ENCODE measurements at places on chromosomes 2 and 18.

DNA sequence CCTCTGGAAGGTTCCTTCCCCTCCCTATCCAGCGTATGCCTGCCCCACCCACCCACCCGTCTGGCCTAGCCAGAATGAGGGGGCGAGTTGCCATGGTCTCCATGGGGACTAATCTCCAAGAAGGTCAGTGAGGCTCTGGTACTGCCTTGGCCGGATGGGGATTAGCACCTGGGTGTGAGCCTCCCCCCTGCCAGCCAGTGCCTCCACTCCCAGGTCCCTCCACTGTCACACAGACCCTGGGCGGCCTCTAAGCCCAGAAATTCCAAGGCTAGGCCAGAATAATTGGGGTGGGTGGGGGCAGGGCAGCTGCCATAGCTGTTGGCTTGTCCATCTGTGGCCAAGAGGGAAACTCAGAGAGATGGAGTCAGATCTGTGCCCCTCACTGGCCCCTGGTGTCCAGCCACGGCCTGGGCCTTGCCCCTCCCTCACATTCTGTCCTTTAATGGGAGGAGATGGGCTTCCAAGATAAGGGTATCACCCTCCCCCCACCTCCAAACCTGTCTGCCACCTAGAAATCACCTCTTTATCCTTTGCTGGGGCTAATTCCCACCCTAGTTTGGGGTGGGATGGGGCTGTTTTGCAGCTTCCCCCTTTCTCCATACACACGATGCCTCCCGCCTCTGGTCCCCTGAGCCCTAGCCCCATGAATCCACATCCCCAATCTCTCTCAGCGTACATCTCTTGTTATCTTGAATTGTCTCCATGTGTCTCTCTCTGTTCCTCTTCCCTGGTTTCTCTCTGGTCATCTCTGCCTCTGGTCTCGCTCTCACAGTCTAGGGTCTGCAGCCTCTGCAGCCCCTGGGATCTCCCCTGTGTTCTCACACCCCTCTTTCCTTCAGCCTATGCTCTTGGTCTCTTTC lies 6.0 kb upstream of the CRYBA2 start:
- no peak for DNase-seq

- DNase-seq: no peak
Measured at GRCh38 chr2:139293992-139294548, 513.9 kb upstream of the NXPH2 start.

DNA sequence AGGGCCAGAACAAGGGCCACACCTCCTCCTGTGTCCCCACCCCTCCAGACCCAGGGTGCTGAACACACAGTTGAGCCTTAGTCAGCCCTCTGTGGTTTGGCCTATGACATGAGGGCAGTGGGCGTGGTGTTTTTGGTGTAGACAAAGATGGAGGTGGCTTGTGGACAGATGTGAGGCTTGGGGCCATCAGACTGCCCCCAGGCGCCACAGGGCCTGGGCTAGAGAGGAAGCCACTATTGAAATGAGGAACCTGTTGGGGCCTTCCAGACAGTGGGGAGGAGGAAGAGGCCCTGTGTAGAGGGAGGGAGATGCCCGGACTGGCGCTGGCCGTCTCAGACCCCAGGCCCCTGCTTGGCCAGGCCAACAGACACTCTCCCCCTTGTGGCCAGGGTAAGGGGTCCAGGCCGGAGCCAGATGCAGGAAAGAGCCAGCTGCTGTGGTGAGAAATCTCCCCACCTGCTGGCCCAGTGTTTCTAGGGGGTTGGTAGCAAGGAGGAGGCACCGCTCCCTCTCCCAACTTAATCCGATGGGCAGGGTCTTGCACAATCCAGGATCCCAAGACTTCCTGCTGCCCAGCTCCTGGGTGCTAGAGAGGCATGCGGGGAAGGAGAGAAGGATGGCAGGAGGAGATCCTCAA lies 53.8 kb downstream of the SMAD7 start:
- DNase-seq: peak; percentile 60

DNA sequence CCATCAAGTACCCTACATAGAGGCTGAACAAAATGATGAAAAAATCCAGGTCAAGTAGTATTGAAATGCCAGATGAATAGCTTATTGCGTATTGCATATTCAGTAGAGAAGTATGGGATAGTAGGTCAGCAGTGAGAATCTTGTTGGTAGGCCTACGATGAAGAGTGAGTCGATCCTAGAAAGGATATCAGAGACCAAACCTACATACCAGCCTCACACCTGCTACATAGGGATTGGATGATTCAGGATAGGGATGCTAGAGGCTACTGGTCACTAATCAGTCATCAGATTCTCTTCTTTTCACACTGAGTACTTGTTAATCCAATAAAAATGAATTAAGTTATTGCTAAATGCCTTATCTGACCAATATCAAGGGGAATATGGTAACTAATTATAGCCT lies 274.5 kb downstream of the DSEL start:
- DNase-seq: no peak

DNA sequence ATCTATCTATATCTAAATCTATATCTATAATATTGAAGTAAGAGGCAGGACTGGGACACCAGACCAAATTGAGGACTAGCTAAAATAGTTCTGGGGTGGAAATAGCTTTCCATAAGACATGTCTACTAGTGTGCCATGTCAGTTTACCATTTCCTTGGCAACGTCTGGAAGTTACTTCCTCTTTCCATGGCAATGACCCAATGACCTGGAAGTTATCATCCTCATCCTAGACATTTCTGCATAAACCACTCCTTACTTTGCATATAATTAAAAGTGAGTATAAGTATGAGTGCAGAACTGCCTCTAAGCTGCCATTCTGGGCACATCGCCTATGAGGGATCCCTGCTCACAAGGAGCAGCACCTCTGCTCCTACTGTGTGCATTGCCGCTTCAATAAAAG lies 734.0 kb upstream of the GCFC2 start:
- DNase-seq: no peak

DNA sequence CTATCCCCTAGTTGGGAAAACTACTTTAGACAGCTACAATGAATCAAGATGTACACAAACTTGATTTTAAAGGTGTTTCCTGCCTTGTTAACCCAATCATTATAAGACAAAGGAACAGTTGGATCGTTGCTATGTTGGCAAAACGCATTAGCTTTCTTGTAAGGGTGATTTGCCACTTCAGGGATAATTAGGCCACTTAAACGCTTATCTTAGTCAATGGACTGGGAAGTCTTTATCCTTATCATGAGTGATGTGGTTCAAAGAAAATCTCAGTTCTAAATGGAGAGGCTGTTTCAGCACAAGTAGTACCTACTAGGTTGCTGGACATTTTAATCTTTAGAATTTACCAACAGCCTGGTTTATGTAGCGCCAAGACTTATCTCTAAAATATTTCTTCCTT lies 406.1 kb upstream of the MEX3C start:
- no peak for DNase-seq

Measured in activated CD4-positive, alpha-beta T cell treated with anti-CD3 and anti-CD28 coated beads for 48 hours (primary cell).